Cerebellar nuclear complex (tissue), 1 donor: ENCODE measurements at places on chromosomes 7 and 10.
A peak's percentile ranks its signal among the peaks of the same experiment; 100 is the strongest.

DNA sequence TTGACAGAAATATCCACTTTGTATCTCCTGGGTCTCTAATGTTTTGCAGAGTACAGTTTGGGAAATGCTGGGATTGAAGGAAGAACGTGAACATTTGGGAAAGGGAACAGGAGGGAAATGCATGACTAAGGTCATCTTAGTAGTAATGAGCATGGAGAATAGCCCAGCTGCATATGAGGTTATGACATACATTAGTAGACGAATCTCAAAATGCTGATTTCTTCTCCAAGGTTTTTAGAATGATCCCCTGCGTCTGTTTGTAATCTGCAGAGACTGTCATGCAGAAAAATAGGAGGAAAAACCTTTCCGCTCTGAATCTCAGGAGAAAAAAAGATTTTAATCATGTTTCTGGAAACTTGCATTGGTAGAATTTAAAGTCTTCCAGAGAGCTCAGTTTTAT is 133.6 kb downstream of the PPP1R9A start:
- no peak for DNase-seq

- no peak for DNase-seq
These were observed 11.0 kb downstream of the C7orf25 start for GRCh38 chr7:42900842-42901241.

GRCh38 chr10:7157091-7157490 is 253.7 kb downstream of the SFMBT2 start:
- DNase-seq: no peak

GRCh38 chr7:157769526-157770215 is 432.9 kb downstream of the DNAJB6 start:
- DNase-seq: no peak

- no peak for DNase-seq
These were observed 96.8 kb upstream of the SAMD8 start for GRCh38 chr10:75014516-75015230.

DNA sequence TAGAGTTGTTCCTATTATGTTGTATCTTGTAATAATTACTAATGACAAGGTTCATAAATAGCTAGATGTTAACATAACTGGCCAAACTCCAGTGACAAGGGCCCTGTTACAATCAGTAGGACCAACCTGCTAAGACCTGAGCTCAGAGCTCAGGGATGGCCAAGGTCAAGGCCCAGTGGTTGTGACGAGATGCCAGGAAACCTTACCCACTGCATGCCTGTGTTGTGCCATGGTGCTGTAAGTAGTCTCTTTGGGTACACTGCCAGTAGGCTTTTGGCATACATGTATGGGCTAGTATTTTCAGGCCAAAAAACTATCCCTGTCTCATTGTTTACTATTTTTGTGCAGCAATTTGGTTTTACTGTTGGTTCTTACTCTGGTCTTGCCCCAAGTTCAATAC is 7.9 kb upstream of the IDI2 start:
- DNase-seq: no peak

- no peak for DNase-seq
These were observed 41.4 kb downstream of the STAM start for GRCh38 chr10:17685233-17685840.

DNA sequence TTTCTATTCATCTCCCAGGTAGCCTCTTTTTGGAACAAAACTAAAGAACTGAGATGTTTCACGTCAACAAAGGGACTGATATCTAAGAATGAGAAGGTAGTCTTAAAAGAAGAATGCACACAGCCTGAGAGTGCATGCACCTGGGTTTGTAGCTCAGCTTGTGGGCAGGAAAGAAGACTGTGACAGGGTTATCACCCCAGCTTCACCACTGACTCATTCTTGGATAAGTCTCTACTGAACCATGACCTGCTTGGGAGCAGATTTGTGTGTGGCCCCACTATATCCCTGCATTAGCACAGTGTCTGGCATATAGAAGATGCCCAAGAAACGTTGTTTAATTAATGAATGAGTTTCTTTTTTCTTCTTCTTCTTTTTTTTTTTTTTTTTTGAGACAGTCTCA is 187.5 kb downstream of the GPAM start:
- no peak for DNase-seq

DNA sequence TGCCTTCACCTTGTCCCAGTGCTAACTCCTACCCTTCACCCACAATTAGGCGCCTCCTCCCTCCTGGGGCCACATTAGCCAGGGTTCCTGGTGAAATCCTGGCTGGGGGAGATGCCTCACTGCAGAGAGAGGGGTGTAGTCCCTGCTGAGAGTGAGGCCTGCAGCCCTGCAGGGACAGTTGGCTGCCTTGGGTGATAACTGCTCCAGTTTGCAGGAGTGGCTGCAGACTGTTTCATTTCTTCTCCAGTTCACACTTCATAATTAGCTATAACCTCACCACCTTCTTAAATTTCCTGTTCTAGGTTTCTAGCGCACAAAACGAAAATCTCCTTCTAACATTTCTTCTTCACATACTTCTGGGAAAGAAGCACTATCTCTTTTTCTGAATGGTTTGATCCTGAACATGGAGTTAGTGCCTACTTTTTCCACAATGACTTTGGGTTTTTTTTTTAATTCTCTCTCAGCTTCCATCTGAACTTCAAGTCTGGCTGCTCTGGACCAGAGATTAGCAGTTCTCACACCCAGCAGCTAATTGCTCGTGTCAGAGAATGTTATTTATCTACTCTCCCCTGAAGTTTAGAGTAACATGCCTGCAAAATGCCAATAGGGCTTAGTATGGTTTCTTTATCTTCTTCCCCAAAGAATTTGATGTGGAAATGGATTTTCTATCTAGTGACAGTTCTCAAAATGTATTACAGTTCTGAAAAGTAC is 15.5 kb upstream of the JAZF1 start:
- DNase-seq: no peak

GRCh38 chr7:137976696-137977095 is 25.2 kb downstream of the CREB3L2 start:
- DNase-seq: no peak

DNA sequence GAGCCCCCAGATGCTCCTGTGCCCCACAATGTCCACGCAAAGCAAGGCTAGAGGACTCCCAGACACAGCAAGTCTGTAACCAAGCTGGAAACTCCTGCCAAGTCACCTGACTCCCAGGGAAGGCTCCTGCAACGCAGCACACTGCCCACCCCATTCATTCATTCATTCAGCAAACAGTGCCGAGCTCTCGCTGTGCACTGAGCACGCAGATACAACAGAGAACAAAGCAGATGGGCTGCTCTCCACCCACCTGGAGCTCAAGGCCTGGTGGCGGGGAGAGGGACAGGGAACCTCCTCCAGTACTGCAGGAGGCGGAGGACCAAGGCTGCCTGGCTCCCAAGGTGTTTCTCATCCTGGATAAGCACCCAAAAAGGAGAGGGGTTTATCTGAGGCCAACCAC is 8.6 kb downstream of the KCNH2 start:
- DNase-seq: peak; percentile 75

DNA sequence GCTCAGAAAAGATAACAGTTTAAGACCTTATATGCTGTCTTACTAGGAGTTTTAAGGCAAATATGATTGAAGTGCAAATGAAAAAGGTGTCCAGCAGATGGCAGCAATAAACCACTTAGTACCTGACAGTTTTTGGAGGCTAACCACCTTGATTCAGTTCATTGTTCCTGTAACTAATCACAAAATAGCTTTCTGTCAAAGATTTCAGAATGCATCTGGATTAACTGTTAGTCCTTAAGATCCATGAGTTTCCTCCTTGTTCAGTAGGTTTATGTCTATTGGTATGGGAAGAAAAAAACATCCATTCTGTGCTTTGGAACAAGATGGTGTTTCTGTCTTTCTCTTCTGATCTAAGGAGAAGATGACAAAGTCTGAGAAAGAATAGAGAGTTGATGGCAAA is 46.6 kb downstream of the CCSER2 start:
- peak; percentile 23 for DNase-seq

DNA sequence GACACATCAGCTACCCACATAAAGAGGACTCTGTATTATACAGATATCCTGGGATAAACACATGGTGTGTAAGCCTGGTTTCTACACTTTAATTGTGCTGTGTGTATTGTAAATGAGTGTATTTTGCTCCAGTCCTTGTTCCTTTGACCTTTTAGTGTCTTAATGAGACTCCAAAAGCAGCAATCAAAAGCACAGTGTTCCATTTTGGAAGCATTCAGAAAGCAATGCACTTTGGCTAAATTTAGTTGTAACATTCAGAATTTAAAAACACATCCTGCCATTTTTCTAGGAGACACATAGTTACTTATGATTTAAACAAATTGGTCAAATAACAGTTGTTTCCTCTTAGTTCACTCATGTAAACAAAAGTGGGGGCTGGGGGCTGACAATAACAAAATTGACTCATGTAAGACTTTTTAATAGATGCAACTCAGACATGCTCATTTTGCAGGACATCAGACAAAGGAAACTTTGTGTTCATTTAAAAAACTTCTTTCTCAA is 122.2 kb downstream of the GPR37 start:
- DNase-seq: no peak

DNA sequence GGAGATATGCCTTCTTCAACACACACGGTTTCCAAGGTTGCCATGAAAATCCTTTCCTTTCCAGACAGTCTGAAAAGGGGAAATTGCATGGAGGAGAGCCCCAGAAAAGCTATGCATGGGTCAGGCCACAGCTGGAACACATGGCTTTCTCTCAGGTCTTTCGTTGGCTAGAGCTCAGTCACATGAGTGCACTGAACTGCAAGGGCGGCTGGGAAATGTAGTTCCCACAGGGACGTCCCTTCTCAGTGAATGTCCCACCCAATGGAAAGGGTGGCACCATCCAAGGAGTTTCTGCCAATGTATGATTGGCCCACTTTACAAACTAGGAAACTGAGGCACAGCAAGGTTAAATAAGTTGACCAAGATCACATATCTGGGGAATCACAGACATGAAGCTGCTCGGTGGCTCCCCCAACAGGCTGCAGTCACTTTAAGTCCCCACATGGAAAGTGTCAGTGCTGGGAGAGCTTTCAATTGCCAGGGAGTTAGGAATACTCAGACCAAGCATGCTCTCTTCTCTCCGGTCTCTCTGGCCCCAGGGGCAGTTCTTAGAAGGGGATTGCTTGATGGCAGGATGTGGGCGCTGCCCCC is 571.3 kb downstream of the GLRX3 start:
- no peak for DNase-seq

GRCh38 chr7:179209-179681 is 13.1 kb upstream of the FAM20C start:
- no peak for DNase-seq

- no peak for DNase-seq
These were observed 16.5 kb downstream of the SGPL1 start for GRCh38 chr10:70832221-70832620.

GRCh38 chr10:36943544-36943943 is 181.9 kb upstream of the ANKRD30A start:
- DNase-seq: no peak

GRCh38 chr10:10259013-10259412 is 758.7 kb upstream of the CELF2 start:
- DNase-seq: no peak
